ENCODE measurements at places on chromosomes 1 and 21.

DNA sequence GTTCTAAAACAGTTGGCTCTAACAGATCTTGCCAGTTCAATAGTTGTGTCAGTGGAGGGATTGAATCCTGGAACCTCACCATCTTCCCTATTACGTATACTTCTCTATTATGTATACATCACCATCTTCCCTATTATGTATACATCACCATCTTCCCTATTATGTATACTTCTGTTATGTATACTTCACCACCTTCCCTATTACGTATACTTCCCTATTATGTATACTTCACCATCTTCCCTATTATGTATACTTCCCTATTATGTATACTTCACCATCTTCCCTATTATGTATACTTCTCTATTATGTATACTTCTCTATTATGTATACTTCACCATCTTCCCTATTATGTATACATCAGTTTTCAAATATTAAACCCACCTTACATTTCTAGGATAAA is 34.4 kb upstream of the HP1BP3 start:
- no peak for DNase-seq

DNA sequence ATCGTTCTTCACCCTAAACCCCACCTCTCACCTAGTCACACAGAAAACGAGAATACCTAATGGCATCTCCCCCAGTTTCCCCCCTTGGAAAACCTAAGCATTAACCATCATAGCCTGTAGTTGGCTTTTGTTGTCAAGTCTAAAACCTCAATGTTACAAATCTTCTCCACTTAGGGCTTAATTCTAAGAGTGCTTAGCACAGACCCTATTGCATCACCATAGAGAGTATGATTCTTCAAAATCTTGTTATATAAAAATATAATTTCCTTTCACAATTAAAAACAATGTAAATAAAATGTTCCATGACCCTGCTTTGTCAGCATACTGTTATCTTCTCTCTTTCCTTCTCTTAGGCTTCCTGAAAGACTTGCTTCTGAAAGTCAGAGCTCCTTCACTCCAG is 263.2 kb upstream of the RGS18 start:
- DNase-seq: no peak

GRCh38 chr1:84089465-84089864 is 54.6 kb upstream of the PRKACB start:
- no peak for DNase-seq

GRCh38 chr1:5765483-5765882 is 226.7 kb downstream of the NPHP4 start:
- DNase-seq: no peak

GRCh38 chr1:202117898-202118371 is 4.8 kb upstream of the GPR37L1 start:
- no peak for DNase-seq

DNA sequence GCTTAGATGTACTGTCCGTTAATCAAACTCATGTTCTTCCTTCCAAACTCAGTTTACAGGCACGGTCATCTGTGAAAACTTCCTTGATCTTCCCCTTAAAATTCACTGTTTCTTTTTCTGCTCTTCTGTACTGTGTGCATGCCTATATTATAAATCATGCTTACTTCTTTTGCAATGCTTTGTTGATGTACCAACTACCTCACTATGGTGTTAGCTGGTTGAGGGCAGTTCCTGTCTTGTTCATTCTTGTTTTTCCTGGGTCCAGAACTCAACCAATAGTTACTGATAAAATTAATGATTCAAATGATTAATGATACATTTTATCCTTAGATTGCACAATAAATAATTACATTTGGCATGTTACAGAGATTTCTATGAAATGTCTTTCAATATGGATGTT is 163.8 kb downstream of the CHRM3 start:
- no peak for DNase-seq

- no peak for DNase-seq
These were observed 485.7 kb upstream of the BRINP3 start for GRCh38 chr1:190963321-190963720.

DNA sequence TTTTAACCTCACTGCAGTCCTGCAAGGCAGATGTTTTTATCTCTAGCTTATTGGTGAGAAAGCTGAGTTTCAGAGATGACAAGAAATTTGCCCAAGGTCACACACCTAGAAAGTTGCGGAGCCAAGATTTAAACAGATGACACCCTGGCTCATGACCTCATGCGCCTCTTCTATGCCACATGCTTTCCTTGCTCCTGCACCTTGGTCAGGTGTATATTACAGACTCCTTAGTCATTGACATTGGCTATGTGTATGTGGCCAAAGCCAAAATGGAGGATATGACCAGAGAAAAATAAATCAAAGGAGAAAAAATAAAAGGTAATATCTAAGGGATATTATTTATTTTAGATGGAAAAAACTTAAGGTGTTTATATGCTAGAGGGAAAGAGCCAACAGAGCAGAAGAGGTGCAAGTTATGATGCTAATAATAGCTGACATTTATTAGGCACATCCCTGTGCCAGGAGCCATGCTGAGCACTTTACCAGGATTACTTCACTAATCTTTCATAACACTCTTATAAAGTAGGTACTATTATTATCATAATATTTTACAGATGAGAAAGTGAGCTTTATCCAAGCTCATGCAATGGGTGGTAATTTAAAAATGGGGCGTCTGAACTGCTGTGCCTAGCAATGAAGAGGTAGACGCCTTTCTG is 13.8 kb upstream of the MYOC start:
- DNase-seq: no peak

GRCh38 chr1:6108937-6109614 is 63.4 kb downstream of the KCNAB2 start:
- DNase-seq: no peak

GRCh38 chr1:211605034-211605433 is 26.1 kb upstream of the SLC30A1 start:
- DNase-seq: no peak

DNA sequence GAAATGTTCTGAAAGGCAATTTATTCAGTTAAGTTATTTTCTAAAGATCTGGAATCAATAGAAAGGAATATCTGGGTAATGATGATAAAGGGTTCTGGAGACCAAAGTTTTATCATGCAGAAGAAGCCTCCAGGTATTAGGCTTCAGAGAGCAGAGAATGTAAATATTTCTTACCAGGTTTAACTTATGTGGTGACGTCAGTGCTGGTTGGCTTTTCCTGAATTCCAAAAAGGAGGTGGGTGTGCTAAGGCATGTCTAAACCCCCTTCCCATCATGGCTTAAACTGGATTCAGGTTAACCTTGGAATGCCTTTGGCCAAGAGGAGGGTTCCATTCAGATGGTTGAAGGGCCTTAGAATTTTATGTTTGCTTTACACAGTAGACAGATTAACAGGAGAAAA is 829.9 kb downstream of the NCAM2 start:
- DNase-seq: no peak

GRCh38 chr1:229430761-229431283 is 3.1 kb downstream of the ACTA1 start:
- DNase-seq: no peak

DNA sequence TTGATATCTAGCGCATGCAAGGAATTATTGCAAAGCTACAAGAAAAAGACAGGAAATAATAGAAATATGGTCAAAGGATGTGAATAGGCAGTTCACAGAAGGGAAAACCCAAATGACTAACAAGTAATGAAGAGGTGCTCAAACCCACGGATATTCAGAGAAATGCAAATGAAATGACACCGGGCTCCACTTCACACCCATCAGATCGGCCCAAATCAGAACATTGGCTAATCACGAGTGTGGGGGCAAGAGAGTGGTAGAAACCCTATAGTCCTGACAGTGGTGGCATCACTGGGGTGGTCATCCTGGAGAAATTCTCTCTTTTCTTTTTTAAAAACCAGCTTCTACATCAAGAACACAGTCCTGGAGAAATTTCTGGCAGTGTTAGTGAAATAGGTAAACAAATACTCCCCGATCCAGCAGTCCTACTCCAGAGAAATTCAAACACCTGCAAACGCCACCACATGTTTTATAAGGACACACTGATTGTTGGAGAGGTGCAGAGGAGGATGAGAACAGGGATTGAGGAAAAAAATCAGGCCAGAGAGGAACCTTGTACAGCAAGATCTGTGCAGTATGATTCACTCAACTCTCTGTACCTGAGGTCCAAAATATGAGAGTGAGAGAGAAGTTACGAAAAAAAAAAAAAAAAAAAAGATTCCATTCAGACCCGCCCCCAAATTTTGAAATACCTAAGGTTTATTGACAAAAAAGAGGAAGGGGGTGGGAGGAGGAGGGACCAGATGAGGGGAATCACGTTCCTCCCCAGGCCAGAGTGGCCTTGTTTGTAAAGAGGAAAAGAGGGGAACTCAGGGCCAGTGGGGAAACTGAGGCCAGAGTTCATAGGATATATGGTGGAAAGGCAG is 9.2 kb upstream of the TNFRSF1B start:
- no peak for DNase-seq

DNA sequence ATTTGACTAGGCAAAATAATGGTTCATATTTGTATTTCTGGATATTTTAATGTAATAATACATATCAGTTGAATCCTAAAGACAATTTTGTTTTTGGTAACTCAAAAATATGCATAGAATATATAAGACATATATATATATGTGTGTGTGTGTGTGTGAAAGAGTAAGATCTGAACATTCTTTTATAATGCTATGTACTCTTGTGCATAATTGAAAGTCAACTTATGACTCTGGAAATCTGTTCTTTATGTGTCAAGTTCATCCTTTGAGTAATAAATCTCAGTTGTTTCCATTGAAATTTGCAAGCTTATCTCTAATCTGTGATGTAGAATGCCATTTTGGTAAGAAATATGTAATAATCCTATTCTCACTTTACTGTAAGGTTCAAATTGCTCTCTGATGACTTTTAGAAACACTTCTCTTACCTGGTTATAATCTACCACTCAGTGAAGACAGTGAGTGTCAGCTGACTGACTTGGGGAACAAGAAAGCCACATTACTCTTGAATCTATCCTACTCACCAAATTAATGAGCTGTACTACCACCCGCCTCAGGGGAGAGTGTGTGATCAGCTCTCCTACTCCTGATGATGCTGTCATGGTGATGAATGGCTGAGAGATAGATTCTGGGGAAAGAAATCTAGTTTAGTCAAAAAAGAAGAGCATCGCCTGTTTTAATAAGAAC is 15.0 kb upstream of the NEK7 start:
- DNase-seq: no peak

- no peak for DNase-seq
These were observed 6.8 kb upstream of the SLC22A15 start for GRCh38 chr1:115969509-115969908.

DNA sequence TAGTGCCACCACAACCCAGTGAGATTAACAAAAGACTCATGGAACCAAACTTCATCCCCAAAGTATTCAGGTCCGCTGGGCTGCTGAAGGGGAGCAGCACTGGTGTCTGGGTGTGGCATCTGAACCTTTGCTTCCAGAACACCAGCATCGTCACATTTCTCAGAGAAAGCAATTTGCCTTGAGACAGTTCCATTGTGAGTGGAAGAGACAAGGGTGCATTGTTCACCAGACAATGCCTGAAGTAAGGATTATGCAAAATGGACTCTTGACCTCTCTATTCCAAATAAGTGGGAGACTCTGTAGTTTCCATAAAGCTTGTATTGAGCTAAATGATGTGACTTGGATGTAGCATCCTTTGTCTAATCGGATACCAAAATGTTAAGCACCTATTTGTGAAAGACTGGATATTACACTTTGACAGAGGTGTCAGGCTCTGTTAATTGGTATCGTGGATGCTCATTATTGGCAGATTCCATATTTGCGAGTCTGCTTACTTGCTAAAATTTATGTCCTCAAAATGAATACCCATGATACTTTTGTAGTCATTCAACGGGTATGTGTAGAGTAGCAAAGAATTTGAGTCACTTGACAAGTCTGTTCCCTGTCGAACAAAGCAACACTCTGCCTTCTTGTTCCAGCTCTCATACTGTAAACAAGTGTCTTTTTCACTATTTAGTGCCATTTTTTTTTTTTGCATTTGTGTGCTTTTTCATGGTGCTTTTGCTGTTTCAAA is 75.6 kb downstream of the MRPS6 start:
- no peak for DNase-seq

DNA sequence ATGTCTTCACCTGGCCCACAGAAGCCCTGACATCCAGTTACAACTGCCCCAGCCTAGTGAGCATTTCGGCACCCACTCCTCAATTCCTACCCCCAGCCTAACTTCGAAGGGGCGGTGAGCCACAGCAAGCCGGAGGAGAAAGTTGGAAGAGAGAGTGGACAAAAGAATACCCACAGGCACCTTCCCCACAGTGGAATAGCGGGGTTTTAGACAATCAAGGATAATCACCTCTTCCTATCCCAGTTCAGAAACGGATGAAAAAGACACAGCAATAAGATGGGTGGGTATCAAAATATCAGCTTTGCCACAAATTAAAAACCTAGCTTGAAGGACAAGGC is 1.3 kb upstream of the LSS start:
- no peak for DNase-seq

- no peak for DNase-seq
These were observed 115.5 kb downstream of the ACTL8 start for GRCh38 chr1:17870679-17871078.

- DNase-seq: no peak
These were observed 170.6 kb downstream of the RUNX1 start for GRCh38 chr21:34878501-34878900.

- no peak for DNase-seq
These were observed 107.0 kb upstream of the NGF start for GRCh38 chr1:115445090-115445489.

- peak; percentile 57 for DNase-seq
These were observed 28.3 kb downstream of the EIF2D start for GRCh38 chr1:206583707-206584648.

- DNase-seq: peak; percentile 23
These were observed 158.9 kb upstream of the COA6 start for GRCh38 chr1:234214129-234214910.

GRCh38 chr1:156270314-156270713 is 12.3 kb downstream of the SMG5 start:
- DNase-seq: no peak

- DNase-seq: no peak
These were observed 24.0 kb downstream of the PGLYRP3 start for GRCh38 chr1:153288634-153289275.

DNA sequence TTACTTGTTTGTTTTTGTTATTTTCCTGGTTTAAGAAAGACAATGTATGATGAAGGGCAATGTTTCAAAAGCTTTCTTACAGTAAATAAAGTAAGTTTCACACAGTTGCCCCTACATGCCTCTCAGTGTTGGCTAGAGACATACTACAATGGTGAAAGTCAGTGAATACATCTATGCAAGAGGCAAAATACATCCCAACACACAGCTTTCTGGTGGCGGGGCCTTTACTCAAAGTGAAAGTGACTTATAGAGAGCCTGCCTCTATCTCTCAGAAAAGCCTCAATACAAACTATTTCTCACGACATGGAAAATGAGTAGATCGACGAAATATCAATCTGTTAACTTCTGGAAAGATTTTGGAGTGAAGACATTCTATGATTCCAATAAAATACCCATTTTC is 122.3 kb downstream of the SLC30A10 start:
- no peak for DNase-seq

GRCh38 chr1:160047111-160047991 is 15.6 kb upstream of the PIGM start:
- no peak for DNase-seq

GRCh38 chr1:151060657-151061421 is 642 bp downstream of the MLLT11 start:
- no peak for DNase-seq
